ENCODE measurements at places on chromosomes 5 and 9. TPM values are rescaled to one million over a fixed set of nuclear protein-coding genes. Genes with fewer than 3 reads are reported as not detected.
A peak's percentile ranks its signal among the peaks of the same experiment; 100 is the strongest.

DNA sequence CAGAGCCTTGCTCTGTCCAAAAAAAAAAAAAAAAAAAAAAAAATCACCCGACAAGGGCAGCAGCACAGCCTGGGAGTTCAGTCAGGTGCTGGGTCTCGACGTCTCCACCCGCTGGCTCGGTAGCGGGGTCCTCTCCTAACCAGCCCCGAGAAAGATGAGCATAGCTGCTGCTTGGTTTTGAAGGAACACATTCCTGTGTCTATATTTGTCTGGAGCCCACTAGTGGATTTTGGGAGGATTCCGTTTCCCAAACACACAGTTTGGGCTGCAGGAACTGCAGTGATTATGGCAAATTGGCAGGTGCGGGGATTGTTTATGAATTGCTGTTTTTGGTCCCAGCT lies 1.2 kb downstream of the OTULINL start:
- no peaks in the 10 kb centered on the region for H3K36me3 ChIP-seq
- peak; percentile 60 for DNase-seq
- H3K4me3 ChIP-seq, result peak overlapping the region; percentile 55
- peaks cover 28% of the 10 kb centered on the region for H3K27me3 ChIP-seq
- no peak overlapping the region for H3K27ac ChIP-seq

DNA sequence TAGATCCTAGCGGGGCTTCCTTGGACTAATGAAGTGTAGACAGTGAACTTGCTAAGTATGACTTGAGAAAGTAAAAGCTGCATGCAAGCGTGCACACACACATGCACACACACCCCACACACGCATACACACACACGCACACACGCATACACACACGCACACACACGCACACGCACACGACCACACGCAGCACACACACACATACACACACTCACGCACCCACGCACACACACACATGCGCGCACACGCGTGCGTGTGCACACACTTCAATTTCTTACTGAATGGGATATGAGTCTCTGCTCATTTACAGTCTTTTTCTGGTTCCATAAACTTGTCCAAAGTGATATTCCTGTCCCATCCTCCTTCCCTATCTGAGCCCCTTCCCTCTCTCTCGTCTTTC lies 41.2 kb downstream of the MSX2 start:
- DNase-seq, result no peak
- H3K27ac ChIP-seq, result no peak overlapping the region
- peaks cover 9% of the 10 kb centered on the region for H3K27me3 ChIP-seq
- no peaks in the 10 kb centered on the region for H3K4me1 ChIP-seq
- no peaks in the 10 kb centered on the region for H3K36me3 ChIP-seq

DNA sequence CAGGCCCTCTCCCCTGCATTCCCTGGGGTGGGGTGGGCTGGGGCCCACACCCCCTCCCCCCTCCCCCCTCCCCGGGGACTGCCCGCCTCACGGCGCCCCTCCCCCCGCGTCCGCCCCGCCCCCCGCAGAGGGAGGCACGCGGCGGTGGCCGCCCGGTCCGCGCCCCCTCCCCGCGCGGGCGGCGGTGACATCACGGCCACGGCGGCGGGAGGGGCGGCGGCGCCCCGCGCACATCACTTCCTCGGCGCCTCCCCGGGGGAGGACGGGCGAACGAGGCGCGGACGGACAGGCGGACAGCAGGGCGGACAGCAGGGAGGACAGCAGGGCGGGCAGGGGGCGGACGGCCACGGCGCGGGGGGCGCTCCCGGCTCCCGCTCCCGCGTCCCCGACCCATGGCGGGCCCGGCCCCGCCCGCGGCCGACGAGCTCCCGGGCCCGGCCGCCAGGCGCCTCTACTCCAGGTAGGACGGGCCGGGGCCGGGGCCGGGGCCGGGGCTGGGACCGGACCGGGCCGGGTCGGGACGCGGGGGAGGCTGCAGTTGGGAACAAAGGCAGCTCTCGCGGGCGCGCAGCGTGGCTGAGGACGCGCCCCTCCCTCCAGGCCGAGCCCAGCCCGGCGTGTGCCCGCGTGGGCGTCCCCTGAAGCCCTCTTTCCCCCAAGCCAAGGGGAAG lies at the start of gene GPSM1:
Gene GPSM1 (plus strand): TSS at position 236 of the 671 bp plus-strand sequence. CDS start 157 bp downstream, at position 393.
- H3K27me3 ChIP-seq, result no peaks in the 10 kb centered on the region
- H3K27ac ChIP-seq, result peak within 1 kb of the TSS; percentile 87
- peaks cover 61% of the 10 kb centered on the region for H3K4me1 ChIP-seq
- peak; percentile 84 for DNase-seq

DNA sequence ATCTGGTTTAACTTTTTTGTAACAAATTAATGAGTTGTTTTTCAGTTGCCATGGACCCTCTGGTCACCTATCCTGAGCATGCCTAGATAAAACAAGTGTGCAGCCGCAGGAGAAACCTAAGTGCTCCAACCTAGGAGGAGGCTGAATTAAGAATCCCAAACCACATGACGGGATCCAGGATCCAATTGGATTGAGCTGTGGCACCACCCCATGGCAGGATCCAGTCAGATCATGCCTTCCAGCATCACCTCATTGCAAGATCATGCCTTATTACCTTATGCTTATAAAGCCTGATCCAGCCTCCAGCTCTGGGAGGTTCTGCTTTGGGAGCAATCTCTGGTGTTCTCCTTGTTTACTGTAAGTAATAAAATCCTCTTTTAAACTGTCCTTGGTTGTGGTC lies 662.0 kb downstream of the TLR4 start:
- no peaks in the 10 kb centered on the region for H3K27me3 ChIP-seq
- H3K4me1 ChIP-seq, result no peaks in the 10 kb centered on the region
- H3K36me3 ChIP-seq, result no peaks in the 10 kb centered on the region
- H3K27ac ChIP-seq, result no peak overlapping the region

- no peaks in the 10 kb centered on the region for H3K4me1 ChIP-seq
- no peak for DNase-seq
- no peak overlapping the region for H3K4me3 ChIP-seq
Observed at GRCh38 chr9:91062281-91062680, 260.7 kb downstream of the SYK start.

- peaks cover 73% of the 10 kb centered on the region for H3K36me3 ChIP-seq
- DNase-seq, result no peak
- peak overlapping the region; percentile 80 for H3K4me3 ChIP-seq
- H3K4me1 ChIP-seq, result peaks cover 19% of the 10 kb centered on the region
- no peaks in the 10 kb centered on the region for H3K27me3 ChIP-seq
Observed at GRCh38 chr9:35103660-35104191, 795 bp upstream of the STOML2 start.

DNA sequence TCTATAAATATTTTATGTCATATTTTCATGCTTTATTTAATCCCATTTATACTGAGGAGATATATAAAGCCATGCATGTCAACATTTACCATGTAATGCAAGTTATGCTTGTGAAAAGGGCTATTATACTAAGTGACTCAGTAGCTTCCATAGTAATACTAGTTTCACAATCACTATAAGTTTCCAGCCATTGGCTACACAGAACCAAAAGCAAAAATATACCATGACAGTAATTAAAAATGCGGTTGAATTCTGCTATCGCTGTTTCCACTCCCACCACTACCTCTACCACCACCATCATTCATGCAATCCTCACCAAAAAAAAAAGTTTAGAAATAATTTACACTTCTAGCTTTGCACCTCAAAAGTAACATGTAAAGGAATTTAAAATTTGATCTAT lies 60.2 kb downstream of the MLLT3 start:
- H3K27ac ChIP-seq, result no peak overlapping the region
- no peak for DNase-seq
- H3K36me3 ChIP-seq, result no peaks in the 10 kb centered on the region
- no peak overlapping the region for H3K4me3 ChIP-seq
- H3K4me1 ChIP-seq, result peaks cover 8% of the 10 kb centered on the region
- no peaks in the 10 kb centered on the region for H3K27me3 ChIP-seq

- no peaks in the 10 kb centered on the region for H3K36me3 ChIP-seq
- H3K4me3 ChIP-seq, result no peak overlapping the region
- peak; percentile 79 for DNase-seq
- H3K27ac ChIP-seq, result no peak overlapping the region
- H3K27me3 ChIP-seq, result peaks cover 10% of the 10 kb centered on the region
Observed at GRCh38 chr9:130423272-130423671, 21.5 kb upstream of the ASS1 start.

GRCh38 chr5:7794311-7794710 lies 56.6 kb downstream of the CFAP90 start:
- no peak for DNase-seq
- no peaks in the 10 kb centered on the region for H3K36me3 ChIP-seq
- H3K4me3 ChIP-seq, result no peak overlapping the region
- no peaks in the 10 kb centered on the region for H3K27me3 ChIP-seq

- DNase-seq, result no peak
- H3K4me1 ChIP-seq, result no peaks in the 10 kb centered on the region
- H3K27ac ChIP-seq, result no peak overlapping the region
- peaks cover 3% of the 10 kb centered on the region for H3K27me3 ChIP-seq
- no peak overlapping the region for H3K4me3 ChIP-seq
Observed at GRCh38 chr9:34866614-34867013, 91.5 kb upstream of the PHF24 start.

The GDF9 gene
- 0.40 TPM for total RNA-seq

- no peak overlapping the region for H3K27ac ChIP-seq
- H3K27me3 ChIP-seq, result no peaks in the 10 kb centered on the region
- no peaks in the 10 kb centered on the region for H3K36me3 ChIP-seq
Observed at GRCh38 chr5:150064681-150065220, 21.6 kb downstream of the CSF1R start.

GRCh38 chr9:131605770-131606590 lies 60.7 kb downstream of the PRRT1B start:
- no peaks in the 10 kb centered on the region for H3K27me3 ChIP-seq
- DNase-seq, result no peak
- H3K36me3 ChIP-seq, result peaks cover 59% of the 10 kb centered on the region
- H3K4me1 ChIP-seq, result peaks cover 43% of the 10 kb centered on the region

DNA sequence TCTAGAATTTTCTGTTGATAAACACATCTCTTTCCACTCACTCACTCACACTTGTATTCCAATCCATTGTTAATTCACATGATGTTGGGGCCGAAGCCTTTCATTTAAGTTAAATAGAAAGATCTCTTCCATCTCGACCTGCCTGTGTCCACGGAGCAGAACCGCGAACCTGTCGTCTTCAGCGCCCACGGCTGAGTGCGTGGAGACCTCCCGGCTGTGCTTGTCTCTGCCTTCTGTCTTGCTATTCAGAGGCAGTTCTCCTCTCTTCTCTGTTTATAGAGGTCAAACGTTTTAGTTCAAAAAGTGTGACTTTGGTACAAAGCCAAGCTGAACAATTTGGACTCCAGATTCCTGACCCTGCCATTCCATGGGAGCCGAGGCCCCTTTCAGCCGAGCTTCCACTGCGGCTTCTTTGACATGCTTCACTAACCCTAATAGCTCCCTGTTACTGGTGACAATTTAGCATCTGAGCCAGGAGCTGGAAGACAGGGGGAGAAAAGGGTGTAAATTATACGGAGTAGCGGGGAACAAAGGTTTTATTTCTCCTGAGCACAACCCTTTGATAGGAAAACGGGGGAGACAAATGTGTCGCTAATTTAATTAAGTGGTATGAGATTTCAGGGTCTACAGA lies 314.4 kb upstream of the IRX4 start:
- no peak overlapping the region for H3K27ac ChIP-seq
- peaks cover 15% of the 10 kb centered on the region for H3K27me3 ChIP-seq
- peaks cover 4% of the 10 kb centered on the region for H3K4me1 ChIP-seq
- no peak overlapping the region for H3K4me3 ChIP-seq

DNA sequence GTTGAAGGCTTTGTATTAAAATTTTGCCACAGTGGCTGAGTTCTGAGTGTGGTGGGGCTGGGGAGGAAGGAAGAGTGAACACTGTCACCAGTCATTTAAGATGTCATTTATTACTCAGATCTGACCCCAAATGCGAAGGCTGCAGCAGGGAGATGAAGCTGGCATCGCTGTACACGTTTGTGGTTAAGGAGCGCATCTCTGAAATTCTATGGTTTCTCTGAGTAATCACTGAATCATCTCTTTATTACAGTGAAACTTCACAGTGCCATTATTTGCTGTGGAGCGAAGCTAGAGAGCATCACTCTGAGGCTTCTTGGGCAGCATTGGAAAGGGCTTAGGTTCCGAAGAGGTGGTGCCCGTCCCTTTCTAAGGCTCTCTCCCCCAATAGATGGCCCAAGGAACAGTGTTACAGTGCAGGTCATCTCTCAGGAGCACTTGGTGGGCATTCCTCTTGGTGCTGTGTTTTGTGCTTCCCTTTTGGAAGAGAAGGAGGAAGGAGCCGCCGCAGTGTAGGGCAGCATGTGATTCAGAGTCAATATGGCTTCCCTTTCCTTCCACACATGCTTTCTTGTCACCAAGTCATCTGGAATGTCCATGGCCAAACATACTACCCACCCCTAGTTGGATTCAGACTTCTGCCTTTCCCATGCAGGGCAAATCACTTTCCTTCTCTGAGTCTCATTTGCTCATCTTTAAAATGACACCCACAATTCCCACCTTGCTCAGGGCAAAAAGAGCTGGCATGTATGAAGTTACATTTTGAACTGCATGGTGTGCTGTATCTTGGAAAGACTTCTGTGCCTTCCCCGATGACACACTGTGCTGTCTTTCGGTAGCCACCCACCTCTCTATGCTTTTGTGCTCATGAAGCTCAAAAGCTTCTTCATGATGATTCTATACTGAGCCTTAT lies 9.3 kb upstream of the TEX48 start:
- no peaks in the 10 kb centered on the region for H3K27me3 ChIP-seq
- H3K4me3 ChIP-seq, result no peak overlapping the region
- DNase-seq, result no peak
- H3K36me3 ChIP-seq, result no peaks in the 10 kb centered on the region
- no peak overlapping the region for H3K27ac ChIP-seq

DNA sequence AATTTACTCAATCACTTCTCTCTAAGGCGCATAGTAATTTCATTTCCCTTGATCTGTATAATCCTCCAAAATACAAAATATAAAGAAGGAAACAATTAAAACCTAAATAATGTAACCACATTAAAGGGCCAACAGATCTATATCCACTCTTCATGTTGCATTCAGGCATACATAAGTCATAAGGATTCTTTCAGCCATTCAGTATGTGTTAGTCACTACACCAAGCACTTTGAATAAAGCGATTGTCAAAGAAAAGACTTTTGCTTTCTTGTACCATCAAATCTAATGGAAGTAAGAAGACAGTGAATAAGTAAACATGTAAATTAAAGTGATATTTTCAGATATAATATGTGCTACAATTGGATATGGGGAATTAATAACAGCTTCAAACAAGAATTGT lies 569.2 kb upstream of the PTPRD start:
- H3K27ac ChIP-seq, result no peak overlapping the region
- no peaks in the 10 kb centered on the region for H3K4me1 ChIP-seq
- H3K36me3 ChIP-seq, result no peaks in the 10 kb centered on the region
- no peak for DNase-seq
- no peak overlapping the region for H3K4me3 ChIP-seq

The ATG12 gene
- total RNA-seq, result 57.3 TPM

GRCh38 chr5:146802945-146803522 lies 75.5 kb downstream of the PPP2R2B start:
- DNase-seq, result no peak
- H3K36me3 ChIP-seq, result no peaks in the 10 kb centered on the region
- no peaks in the 10 kb centered on the region for H3K27me3 ChIP-seq
- no peaks in the 10 kb centered on the region for H3K4me1 ChIP-seq
- no peak overlapping the region for H3K27ac ChIP-seq
- no peak overlapping the region for H3K4me3 ChIP-seq

DNA sequence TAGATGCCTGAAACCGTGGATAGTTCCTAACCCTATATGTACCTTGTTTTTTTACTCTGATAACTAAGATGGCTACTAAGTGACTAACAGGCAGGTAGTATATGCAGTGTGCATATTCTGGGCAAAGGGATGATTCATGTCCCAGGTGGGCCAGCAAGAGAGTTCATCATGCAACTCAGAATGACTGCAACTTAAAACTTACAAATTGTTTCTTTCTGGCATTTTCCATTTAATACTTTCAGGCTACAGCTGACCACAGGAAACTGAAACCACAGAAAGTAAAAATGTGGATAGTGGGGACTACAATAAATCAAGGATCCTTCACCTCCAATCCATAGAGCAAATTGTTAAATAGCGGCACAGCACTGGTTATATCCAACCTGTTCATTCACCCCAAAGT lies 30.7 kb upstream of the VCAN start:
- H3K4me3 ChIP-seq, result no peak overlapping the region
- no peak overlapping the region for H3K27ac ChIP-seq
- H3K36me3 ChIP-seq, result no peaks in the 10 kb centered on the region
- no peak for DNase-seq
- H3K4me1 ChIP-seq, result no peaks in the 10 kb centered on the region
